T47D (cell line): ENCODE measurements at places on chromosomes 6 and 20.

DNA sequence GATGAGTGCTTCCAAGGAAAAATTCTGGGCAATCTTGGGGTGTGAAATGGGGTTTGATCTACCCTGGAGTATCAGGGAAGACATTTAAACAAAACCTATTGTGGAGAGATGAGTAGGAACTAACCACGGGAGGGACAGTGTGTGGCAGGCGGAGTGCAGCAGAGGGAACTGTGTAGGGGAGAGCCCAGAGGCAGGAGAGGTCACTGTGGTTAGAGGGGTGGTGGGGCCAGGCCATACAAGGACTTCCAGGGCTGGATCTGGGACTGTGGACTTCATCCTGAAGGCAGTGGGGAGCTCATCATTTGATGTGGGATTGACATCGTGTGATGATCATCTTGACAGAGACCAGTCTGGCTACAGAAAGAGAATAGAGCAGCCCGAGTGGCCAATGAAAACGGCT, 89.0 kb downstream of the TOX2 start:
- DNase-seq: no peak

- no peak for DNase-seq
Measured at GRCh38 chr6:108805611-108806167, 42.5 kb upstream of the ARMC2 start.

GRCh38 chr20:57826666-57827287, 117.0 kb upstream of the PMEPA1 start:
- no peak for DNase-seq

DNA sequence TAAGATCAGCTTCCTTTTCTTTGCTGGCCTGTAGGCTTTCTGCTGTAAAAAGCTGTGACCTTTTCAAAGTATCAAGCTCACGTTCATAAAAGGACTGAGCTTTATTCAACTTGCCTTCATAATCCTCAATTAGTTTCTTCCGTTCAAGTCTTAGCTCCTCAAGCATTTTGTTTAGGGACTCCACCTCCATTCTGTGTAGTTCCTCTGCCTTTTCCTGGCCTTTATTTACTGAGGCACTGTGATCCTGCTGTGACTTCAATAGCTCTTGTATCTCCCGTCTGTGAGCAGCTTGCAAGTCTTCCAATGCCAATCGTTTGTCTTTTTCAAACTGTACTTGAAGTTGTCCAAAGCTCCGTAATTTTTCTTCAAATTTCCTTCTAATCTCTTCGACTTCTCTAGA, 54.4 kb downstream of the FAM184A start:
- no peak for DNase-seq

GRCh38 chr6:154520280-154520679, 9.8 kb upstream of the CNKSR3 start:
- DNase-seq: no peak

DNA sequence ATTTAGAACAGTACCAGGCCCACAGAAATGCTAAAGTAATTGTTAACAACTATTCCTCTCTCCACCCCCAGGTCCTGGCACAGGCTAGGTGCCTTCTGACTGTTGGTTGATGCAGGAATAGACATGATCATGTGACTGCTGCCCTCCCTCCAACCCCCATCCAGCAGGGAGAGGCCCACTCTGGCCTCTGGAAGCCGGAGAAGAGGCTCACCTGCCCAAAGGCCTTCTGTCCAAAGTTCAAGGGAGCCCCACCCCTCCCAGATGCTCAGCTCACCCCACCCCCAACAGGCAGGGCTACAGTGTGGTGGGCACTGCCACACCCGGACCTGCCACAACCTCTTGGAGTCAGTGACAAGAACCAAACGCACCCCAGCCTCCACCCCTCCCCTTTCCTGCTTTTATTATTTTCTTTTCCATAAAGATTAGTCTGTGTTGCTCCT, 26.9 kb upstream of the FOXP4 start:
- DNase-seq: no peak

DNA sequence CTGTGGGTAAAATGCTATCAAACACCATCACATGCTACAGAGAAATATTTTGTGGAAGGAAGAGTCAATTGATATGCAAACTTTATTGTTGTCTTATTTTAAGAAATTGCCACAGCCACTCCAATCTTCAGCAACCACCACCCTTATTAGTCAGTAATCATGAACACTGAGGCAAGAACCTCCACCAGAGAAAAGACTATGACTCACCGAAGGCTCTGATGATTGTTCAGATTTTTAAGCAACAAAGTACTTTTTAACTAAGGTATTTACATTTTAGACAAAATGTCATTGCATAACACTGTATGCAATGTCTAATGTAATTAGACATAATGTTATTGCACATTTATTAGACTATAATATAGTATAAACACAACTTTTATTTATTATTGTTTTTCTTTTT, 26.2 kb upstream of the MMP24 start:
- DNase-seq: no peak

DNA sequence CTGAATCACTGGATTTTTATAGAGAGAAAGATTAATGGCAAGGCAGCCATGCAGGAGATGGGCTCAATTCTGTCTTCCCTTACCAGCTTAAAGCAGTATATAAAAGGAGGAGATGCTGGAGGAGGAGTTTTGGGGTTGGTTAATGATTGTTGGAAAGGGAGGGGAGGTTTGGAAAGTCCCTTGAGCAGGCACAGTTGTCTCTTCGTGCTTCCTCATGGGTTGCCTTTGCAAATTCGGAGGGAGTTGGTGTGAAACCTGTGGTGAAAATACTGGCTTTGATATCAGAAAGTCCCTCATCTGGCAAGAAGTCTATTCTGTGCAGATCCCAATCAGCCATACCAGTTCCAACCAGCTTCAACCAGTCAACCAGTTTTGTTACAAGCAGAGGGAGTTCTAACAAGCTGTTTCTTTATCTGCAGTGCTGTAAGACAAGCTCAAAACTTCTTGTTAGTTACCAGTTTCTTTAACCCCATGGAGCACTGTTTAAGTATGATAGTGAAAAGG, 107.0 kb downstream of the HIVEP1 start:
- DNase-seq: no peak

- no peak for DNase-seq
Measured at GRCh38 chr6:31210741-31211532, 40.5 kb upstream of the POU5F1 start.

DNA sequence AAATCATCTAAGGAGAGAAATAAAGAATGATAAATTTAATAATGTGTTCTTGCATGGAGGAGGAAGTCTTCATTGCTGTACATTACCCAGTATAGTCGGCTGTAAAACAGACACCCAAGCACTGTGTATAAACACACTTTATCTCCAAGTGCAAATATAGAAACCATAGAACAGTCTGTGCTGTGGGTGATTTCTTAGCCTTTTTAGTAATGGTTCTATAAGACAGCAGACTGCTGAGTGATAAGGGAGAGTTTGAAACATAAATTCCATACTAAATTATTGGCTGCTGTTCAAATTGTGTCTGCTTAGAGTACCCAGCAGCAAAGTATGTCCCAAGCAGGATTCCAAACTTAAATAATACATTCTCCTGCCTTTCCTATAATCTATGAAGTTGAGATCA, 4.6 kb downstream of the FILIP1 start:
- DNase-seq: no peak

DNA sequence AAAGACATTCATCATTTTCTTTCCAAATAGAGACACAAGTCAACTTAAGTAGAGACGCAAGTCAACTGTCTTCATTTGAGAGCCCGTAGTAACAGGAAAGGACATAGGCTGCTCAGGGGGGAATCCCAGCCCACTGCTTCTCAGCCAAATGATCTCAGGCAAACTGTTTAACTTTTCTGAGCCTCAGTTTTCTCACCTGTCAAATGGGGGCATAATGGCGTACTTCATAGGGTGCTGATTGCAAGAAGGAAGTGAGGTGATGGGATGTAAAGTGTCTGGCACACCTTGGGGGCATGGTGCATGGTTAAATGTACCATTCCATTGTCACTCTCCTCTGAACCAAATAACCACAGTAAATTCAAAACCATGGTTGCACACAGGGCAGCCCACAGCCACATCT, 96.5 kb downstream of the EYA2 start:
- DNase-seq: no peak

- DNase-seq: no peak
Measured at GRCh38 chr6:39152262-39152661, 37.3 kb upstream of the SAYSD1 start.

DNA sequence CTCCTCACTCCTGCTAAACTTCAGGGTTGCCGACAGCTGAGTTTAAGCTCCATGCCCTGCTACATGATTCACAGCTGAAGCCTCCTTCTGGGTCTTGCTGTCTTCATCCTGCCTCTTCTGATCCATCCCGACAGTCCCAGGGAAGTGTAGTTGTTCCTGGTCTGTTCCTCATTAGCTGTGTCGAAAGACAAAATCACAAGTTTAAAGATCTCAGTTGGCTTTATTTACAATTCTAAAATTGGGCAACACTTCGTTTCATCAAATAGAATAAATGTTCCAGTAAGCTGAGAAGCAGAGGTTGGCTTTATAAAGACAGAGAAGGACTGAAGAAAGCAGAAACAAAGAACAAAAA, 4.1 kb upstream of the SLC2A10 start:
- no peak for DNase-seq

DNA sequence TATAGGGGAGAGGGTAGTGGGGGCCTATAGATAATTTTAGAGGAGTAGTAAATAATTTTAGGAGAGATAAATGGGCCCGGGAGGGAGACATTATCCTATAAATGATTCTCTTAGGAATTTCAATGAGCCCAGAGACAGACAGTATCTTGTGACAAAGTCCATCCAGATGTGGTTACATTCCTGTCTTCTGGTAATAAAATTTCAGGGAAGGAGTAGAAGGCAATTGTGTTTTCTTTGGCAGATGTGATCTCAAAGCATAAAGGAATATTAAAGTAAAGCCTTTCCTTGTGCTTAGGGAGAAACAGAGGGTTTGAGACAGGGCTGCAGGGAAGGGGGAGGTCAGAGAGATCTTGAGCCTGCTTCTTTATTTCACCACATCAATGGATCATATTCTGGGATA, 979.8 kb upstream of the GJE1 start:
- no peak for DNase-seq

DNA sequence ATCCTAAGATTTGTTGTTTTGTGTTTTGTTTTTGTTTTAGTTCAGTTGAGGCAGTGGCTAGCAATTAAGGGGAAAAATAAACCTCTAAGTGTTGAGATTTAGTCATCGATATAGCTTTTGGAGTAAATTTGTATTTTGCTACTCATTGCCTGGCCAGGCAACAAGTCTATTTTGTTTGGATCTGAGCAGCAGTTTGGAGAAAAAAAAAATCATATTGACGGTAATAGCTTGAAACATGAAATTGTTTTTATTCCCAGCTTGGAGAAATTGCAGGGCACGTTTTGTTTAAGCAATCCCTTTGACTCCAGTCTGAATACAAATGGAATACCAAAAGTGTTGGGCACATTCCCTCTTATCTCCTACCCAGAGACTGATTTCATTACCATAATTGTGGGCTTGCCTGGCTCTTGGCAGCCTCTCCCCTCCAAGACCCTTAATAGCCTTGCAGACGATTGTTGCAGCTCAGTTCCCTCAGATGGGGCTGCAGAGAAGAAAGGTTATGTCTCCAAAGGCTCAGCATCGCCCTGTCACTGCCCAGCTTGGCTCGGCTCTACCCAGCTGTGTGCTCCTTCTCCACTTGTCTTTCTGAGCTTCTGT, 56.0 kb downstream of the ISM1 start:
- no peak for DNase-seq

DNA sequence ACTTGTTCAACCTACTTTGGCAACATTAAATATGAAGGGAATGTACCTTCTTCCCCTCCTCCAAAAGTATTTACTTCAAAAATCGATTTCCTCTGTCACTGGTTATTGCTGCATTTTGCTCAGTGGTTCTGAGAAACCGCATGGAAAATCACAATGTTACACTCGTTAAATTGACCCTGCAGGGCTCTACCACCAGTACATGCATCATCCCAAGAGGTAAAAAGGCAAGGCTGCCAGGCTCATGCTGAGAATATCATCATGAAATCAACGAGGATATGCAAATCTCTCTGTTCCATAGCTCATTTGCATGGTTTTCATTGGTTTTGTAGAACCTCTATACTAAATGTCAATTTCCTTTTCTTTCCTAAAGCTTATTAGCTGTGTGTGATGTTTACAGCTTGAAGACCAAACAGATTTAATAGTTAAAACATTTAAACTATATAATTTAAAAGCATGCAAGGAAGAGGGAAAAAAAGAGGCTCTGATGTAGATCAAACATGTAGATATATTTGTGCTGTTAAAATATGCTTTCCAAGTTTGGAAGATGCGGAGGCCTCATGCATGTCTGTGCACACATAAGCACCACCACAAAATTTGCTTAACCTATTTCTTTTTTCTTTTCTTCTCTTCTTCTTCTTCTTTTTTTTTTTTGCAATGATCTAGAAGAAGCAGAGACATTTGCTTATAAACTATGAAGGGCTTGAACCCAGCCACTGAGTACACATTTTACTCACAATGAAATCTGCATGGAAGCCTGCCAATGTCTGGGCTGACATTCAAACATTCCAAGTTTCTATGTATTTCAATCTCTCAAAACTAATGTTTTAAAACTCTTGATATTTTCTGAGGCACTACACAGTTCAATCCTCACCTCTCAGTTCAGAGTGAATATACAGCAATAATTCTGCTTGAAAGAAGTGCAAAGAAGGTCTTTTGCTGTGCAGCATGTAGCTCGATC, 194.0 kb downstream of the GMPR start:
- no peak for DNase-seq
